ENCODE measurements at places on chromosomes 6 and 20. TPM values are rescaled to one million over a fixed set of nuclear protein-coding genes. Genes with fewer than 3 reads are reported as not detected.
A peak's percentile ranks its signal among the peaks of the same experiment; 100 is the strongest.

DNA sequence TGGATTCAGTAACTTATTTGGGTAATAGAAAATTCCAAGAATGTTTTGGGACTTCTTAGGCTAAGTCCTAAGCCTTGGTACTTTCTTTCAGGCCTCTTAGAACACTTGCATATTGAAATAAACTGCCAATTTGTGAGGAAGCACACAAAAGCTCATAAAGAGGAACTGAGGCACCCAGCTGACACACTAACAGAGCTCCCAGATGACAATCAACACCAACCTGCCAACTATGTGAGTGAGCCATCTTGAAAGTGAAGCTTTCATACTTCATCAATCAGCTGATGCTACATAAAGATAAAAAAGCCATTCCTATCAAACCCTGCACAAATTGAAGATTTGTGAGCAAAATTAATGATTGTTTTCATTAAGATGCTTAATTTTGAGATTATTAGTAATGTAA, 832.5 kb upstream of the EPHA7 start:
- no peak for DNase-seq
- H3K27ac ChIP-seq: no peak overlapping the region
- no peaks in the 10 kb centered on the region for H3K4me1 ChIP-seq
- no peak overlapping the region for H3K4me3 ChIP-seq
- H3K27me3 ChIP-seq: no peaks in the 10 kb centered on the region
- H3K36me3 ChIP-seq: no peaks in the 10 kb centered on the region

- peaks cover 22% of the 10 kb centered on the region for H3K4me1 ChIP-seq
- H3K27ac ChIP-seq: no peak overlapping the region
- H3K36me3 ChIP-seq: no peaks in the 10 kb centered on the region
- no peak for DNase-seq
- no peak overlapping the region for H3K4me3 ChIP-seq
- no peaks in the 10 kb centered on the region for H3K27me3 ChIP-seq
Observed at GRCh38 chr6:9143140-9143539, 707.8 kb upstream of the SLC35B3 start.

GRCh38 chr6:142929751-142930358, 15.1 kb downstream of the HIVEP2 start:
- H3K4me1 ChIP-seq: peaks cover 6% of the 10 kb centered on the region
- no peak for DNase-seq
- H3K27ac ChIP-seq: no peak overlapping the region
- no peaks in the 10 kb centered on the region for H3K27me3 ChIP-seq
- H3K36me3 ChIP-seq: no peaks in the 10 kb centered on the region

GRCh38 chr6:54289426-54289825, 18.8 kb upstream of the TINAG start:
- no peaks in the 10 kb centered on the region for H3K27me3 ChIP-seq
- no peaks in the 10 kb centered on the region for H3K36me3 ChIP-seq
- H3K27ac ChIP-seq: no peak overlapping the region

- H3K4me3 ChIP-seq: no peak overlapping the region
- H3K27ac ChIP-seq: peak overlapping the region; percentile 76
- peaks cover 24% of the 10 kb centered on the region for H3K4me1 ChIP-seq
- no peaks in the 10 kb centered on the region for H3K36me3 ChIP-seq
Observed at GRCh38 chr20:47126709-47127108, 229.8 kb downstream of the ZMYND8 start.

DNA sequence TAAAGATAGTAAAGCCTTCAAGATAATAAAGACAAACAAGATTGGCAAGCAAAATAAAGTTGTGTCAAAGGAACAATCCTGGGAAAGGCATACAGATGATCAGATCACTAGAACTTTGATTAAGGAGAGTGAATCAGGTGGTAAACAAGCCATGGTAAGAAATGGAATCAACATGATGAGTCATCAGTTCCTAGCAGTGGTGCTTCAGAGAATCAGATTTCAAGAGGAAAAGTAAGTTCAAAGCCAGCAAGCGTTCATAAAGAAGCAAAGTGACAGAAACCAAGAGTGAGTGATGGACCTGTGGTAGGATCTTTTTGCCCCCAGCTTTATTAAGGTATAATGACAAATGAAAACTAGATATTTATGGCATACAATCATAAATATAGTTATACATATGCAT, 340.4 kb downstream of the TPBG start:
- no peaks in the 10 kb centered on the region for H3K4me1 ChIP-seq
- no peaks in the 10 kb centered on the region for H3K36me3 ChIP-seq
- no peaks in the 10 kb centered on the region for H3K27me3 ChIP-seq
- H3K27ac ChIP-seq: no peak overlapping the region
- no peak overlapping the region for H3K4me3 ChIP-seq

- no peak for DNase-seq
- no peak overlapping the region for H3K4me3 ChIP-seq
- H3K27me3 ChIP-seq: no peaks in the 10 kb centered on the region
- H3K36me3 ChIP-seq: no peaks in the 10 kb centered on the region
- no peak overlapping the region for H3K27ac ChIP-seq
Observed at GRCh38 chr6:82074556-82074955, 173.0 kb downstream of the IBTK start.

The KCNK15 gene
- 2.6 TPM for polyA plus RNA-seq

All from stomach (tissue), 19 donors.